ENCODE measurements at places on chromosomes 1 and 21.

GRCh38 chr1:167720965-167721616 is 691 bp upstream of the MPZL1 start:
- DNase-seq = no peak

GRCh38 chr1:89708751-89709375 is 75.9 kb downstream of the LRRC8C start:
- no peak for DNase-seq

- no peak for DNase-seq
Measured at GRCh38 chr1:4048076-4048475, 148.0 kb upstream of the C1orf174 start.

- no peak for DNase-seq
Measured at GRCh38 chr1:927234-927633, 3.5 kb downstream of the SAMD11 start.

DNA sequence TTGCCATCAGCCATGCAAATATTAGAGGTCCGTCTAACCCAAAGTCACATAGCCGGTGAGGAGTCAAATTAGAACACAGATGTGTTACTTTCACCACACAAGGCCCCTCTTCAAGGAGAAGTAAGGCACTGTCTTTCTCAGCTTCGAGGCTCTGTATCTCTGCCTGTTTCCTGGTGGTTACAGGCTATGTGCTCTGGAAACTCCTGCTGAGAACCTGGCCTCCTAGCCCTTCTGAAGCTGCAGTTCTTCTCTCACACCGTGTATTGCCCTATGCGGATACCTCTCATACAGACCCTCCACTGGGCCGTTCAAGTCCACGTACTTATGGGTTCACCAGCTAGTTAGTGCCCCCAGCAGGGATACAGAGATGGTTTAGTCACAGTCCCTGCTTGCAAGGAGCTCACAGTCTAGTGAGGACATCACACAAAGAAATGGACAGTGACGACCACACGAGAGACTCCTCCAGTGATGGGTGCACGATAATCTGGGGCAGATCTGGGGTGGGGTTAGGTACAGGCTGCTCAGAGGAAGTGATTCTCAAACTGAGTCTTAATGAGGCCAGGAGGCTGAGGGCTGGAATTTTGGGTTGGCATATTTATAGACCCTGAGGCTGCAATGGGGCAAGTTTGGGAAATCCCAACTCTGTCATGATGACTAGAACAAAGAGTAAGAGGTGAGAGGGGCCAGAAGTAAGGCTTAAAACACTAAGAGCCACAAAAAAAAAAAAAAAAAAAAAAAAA is 22.8 kb upstream of the ELOA start:
- DNase-seq = no peak

DNA sequence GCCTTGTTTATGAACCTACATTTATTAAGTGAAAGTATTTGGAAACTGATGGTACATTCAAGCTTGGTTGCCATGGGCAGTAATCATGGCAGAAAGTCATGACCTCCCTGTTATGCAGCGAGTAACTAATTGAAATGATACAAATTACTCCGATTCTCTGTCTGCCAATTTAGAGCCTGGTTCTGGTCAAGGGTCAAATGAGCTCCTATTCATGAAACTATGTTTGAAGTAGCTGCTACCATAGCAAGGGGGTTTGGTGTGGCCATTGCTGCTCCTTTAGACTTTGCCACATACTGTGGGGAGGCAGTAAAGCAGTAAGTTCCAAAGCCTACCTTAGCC is 187.2 kb upstream of the FOXD3 start:
- no peak for DNase-seq

DNA sequence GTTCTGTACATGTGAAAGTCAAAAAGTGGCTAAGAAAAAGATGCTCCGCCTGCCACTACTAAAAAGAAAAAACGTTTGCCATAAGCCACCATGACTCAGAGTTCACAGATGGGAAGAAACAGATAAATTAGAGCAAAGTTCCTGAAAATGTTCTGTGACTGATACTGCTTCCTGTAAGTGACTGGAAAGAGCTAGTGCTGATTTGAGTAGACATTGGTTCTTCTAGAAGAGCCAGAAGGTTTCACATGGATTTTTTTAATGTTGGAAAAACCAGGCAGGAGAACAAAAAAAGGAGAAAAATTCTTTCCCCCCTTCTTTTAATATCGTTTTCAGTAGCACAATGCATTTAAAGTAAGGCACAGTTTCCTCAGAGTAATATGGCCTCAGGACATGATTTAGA is 221.4 kb downstream of the HLX start:
- DNase-seq = no peak

DNA sequence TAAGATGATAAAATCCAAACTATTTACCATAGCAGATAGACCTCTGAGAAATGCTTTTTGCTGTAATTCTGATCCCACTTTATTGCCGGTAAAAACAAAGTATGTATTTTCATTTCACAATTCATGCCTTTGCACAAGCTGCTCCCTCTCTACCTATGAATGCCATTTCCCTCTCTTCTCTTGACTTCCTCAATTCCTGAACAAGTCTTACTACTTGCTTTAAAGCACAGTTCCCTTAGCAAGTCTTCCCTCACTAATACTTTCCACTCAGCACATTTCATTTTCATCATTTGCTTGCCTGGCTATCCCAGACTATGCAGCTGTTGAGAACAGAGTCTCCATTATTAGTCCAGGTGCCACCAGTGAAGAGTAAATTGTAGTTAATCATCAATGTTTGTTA is 13.8 kb downstream of the GPATCH2 start:
- no peak for DNase-seq

- no peak for DNase-seq
Measured at GRCh38 chr1:209544098-209544497, 39.4 kb upstream of the CAMK1G start.

DNA sequence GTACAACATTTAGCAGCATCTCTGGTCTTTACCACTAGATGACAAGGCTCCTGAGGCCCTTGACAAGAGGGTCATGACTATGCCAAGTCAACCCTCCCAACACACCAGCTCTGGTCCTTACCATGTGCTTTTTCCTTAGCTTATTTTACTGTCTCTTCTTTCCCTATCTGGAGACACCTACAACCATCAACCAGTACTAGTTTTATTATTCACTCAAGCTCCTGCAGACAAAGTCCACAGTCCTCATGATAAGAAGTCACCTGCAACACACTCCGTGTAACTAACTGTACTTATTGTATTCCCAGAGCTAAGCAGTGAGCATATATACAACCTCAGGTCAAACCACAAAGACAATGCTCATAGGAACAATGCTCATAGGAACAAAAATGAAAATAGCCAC is 15.3 kb downstream of the PABPC4 start:
- no peak for DNase-seq

DNA sequence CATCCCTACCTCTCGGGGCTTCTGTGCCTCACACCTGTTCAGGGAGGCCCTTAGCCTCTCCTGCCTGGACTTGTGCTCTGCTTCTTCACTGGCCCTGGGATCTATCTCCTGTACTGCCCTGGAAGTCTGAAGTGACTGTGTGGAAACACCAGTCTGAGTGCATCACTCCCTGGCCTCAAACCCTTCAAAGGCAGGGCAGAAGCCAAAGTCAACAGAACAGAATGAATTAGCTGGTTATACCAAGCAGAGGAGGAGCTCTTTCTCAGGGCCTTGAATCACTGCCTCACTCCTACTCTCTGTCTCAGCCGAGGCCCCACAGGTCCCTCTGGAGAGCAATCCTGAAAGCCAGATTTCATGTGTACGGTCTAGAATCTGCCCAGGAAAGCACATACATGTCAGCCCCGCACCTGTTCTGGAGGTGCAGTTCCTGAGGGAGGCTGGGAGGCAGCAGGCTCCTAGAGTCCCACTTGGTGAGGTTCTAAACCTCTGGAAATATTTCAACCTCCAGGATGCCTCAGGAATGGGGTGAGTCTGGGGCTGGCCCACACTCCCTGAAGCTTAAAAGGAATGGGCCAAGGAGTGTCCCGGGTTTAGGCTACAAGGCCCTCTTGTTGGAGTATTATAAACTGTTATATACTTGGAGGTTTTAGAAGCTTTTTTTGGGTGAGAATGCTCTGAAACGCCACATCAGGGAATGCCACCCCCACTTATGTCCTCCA is 98.3 kb downstream of the ABCA4 start:
- DNase-seq = no peak

- DNase-seq = no peak
Measured at GRCh38 chr1:12436817-12437599, 181.0 kb downstream of the DHRS3 start.

- DNase-seq = no peak
Measured at GRCh38 chr1:215279682-215280081, 197.1 kb downstream of the KCNK2 start.

GRCh38 chr1:242237051-242237450 is 238.2 kb upstream of the MAP1LC3C start:
- no peak for DNase-seq

DNA sequence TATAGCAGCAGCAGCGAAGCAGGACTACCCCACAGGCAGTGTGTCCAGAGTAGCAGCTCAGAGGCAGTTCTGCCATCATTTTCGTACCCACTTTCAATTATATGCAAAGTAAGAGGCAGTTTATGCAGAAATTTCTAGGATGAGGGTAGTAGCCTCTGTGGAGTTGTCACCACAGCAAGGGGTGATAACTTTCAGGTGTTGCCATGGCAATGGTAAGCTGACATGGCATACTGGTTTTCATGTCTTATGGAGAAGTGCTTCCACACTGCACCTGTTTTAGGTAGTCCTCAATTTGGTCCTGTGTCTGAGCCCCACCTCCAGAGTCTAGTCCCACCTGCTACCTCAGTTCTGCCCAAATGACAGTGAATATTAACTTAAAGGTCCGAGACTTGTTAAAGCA is 133.3 kb upstream of the SYT6 start:
- no peak for DNase-seq

DNA sequence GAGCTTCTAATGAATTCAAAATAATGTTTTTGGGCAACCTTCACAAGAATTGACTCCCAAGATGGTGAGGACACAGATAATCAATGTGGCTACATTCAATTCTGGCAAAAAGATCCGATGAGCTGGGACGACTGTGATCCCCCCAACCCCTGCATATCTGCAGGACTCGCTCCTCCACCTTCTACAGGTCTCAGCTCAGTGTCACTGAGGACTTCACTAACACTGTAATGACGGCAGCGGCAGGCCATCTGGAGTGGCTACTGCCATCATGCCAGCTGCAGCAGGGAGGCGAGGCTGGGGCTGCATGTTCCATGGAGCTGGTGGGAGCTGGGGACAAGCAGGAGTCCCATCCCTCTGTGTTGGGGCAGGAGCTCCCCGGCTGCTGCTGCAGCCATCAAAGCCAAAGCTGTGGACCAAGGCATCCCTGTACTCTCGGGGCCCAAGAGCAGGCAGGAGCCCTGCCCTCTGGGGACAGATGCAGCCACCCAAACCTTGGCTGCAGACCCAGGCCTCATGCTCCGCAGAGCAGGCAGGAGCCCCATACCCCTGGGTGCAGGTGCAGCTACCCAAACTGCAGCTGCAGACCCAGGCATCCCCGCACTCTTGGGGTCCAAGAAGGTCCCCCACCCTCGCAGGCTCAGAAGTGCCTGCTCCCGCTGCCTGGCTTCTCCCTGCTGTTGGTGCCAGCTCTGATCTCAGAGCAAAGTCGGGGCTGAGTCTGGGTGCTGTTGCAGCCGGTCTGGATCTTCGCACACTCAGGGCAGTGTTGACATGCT is 12.2 kb upstream of the DHRS3 start:
- DNase-seq = no peak

GRCh38 chr1:245969283-245969682 is 537.8 kb downstream of the SMYD3 start:
- no peak for DNase-seq

DNA sequence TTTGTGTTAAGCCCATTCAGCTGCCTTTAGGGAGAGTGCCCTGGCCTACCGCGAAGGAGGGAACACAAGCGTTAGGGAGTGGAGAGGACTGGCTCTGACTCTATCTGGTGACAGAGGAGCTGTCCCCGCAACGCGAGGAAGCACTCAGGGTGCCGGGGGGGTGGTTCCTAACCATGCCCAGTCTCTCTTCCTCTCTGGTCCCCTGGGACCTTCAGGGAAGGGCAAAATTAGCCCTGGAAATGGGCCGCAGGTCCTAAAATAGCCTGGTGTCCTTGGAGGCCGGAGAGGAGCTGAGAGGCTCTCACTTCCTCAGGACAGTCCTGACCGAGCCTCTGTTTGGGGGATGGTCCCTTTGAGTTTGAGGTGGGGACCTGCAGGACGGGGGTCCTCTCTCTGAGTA is 5.8 kb downstream of the SLC45A1 start:
- DNase-seq = no peak

- DNase-seq = no peak
Measured at GRCh38 chr1:172447641-172448040, 3.8 kb upstream of the PIGC start.

- DNase-seq = no peak
Measured at GRCh38 chr1:60890664-60891063, 191.7 kb upstream of the NFIA start.

- no peak for DNase-seq
Measured at GRCh38 chr1:9316080-9316444, 23.4 kb downstream of the SPSB1 start.

GRCh38 chr1:211335522-211336157 is 9.0 kb downstream of the TRAF5 start:
- no peak for DNase-seq

DNA sequence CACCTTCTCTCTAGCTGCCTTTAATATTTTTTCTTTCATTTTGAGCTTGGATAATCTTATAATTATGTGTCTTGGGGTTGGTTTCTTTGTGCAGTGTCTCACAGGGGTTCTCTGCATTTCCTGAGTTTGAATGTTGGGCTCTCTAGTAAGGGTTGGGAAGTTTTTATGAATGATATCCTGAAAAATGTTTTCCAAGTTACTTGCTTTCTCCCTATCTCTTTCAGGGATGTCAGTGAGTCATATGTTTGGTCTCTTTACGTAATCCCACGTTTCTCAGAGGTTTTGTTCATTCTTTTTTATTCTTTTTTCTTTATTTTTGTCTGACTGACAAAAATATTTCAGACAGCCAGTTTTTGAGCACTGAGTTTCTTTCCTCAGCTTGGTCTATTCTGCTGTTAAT is 55.4 kb upstream of the CCDC190 start:
- DNase-seq = no peak

DNA sequence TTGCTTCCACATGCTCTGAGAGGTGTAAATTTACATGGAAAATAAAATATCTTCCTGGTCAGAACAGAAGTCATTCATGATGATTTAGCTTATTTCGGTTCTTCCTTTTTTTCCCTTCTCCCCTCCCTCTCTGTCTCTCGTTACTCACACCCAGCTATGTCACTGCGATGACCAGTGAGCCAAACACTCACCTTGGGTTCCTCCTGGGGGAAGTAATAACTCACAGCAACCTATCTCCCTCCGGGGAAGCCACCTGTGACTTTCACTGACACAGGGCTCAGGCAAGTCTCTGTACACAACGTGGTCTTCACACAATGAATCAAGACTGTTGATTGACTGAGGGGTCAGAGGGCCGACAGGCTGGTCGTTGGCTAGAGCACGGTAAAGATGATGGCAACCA is 135.3 kb upstream of the VANGL1 start:
- DNase-seq = no peak

All from stimulated activated CD8-positive, alpha-beta memory T cell treated with anti-CD3 and anti-CD28 coated beads, Interleukin-4, amount 100 ng/mL, for 1 hour (primary cell).